Upper lobe of right lung (tissue), 1 donor: ENCODE measurements at places on chromosomes 5 and 9.

- H3K4me1 ChIP-seq = peaks cover 8% of the 10 kb centered on the region
- no peak for DNase-seq
- H3K36me3 ChIP-seq = no peaks in the 10 kb centered on the region
- no peak overlapping the region for H3K4me3 ChIP-seq
- no peak overlapping the region for H3K27ac ChIP-seq
Observed at GRCh38 chr9:129422843-129423192, 198.1 kb downstream of the C9orf50 start.

- no peaks in the 10 kb centered on the region for H3K4me1 ChIP-seq
- H3K36me3 ChIP-seq = no peaks in the 10 kb centered on the region
- no peak overlapping the region for H3K27ac ChIP-seq
- H3K4me3 ChIP-seq = no peak overlapping the region
- H3K27me3 ChIP-seq = no peaks in the 10 kb centered on the region
- no peak for DNase-seq
Observed at GRCh38 chr5:170591054-170591453, 87.2 kb downstream of the KCNIP1 start.

GRCh38 chr5:88929385-88929784, 46.4 kb upstream of the MEF2C start:
- no peaks in the 10 kb centered on the region for H3K36me3 ChIP-seq
- H3K27ac ChIP-seq = no peak overlapping the region
- DNase-seq = no peak
- H3K27me3 ChIP-seq = no peaks in the 10 kb centered on the region
- no peaks in the 10 kb centered on the region for H3K4me1 ChIP-seq
- H3K4me3 ChIP-seq = no peak overlapping the region

DNA sequence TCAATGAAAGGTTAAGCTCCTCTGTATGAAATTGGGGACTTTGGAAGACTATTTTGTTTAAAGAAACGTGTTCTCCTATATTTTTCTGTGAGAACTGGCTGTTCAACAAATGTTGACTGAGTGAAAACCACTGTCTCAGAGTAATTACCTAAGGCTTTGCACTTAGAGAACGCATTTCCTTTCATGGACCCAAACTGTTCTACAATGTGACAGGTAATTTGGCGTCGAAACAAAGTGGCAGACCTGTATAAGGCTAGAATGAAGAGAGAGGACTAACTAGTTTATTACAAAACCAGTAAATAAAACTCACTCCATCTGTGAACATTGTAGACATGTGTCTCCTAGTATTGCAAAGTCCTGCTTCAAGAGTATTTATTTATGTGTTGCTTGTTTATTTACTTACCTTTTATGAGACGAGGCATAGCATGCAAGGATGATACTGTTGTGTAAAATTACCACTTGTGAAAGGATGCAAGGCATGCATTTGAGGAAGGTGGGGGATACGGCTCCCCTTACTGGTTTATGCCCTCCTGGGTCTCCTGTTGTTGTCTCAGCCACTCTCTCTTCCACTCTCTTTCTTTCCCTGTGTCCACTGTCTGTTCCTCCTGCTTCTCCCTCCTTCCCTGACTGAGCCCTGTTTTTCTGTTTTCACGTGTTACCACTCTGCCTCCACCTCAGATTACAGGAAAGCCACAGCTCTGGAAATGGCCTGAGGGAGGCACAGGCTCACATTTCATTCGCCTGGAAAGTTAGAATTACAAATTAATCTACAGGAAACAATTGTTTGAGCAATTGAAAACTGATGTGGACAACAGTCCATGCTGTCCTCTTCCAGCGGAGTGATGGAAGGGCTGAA, 444.0 kb upstream of the ZNF608 start:
- no peaks in the 10 kb centered on the region for H3K4me1 ChIP-seq
- no peaks in the 10 kb centered on the region for H3K27me3 ChIP-seq
- no peak overlapping the region for H3K4me3 ChIP-seq
- DNase-seq = no peak
- H3K27ac ChIP-seq = no peak overlapping the region
- no peaks in the 10 kb centered on the region for H3K36me3 ChIP-seq

- DNase-seq = no peak
- no peak overlapping the region for H3K27ac ChIP-seq
- H3K27me3 ChIP-seq = no peaks in the 10 kb centered on the region
- H3K4me1 ChIP-seq = peaks cover 5% of the 10 kb centered on the region
- no peak overlapping the region for H3K4me3 ChIP-seq
- no peaks in the 10 kb centered on the region for H3K36me3 ChIP-seq
Observed at GRCh38 chr5:142059304-142059940, 46.6 kb upstream of the GNPDA1 start.
